COR-L47 (cell line): ENCODE measurements at places on chromosomes 1 and 21.

DNA sequence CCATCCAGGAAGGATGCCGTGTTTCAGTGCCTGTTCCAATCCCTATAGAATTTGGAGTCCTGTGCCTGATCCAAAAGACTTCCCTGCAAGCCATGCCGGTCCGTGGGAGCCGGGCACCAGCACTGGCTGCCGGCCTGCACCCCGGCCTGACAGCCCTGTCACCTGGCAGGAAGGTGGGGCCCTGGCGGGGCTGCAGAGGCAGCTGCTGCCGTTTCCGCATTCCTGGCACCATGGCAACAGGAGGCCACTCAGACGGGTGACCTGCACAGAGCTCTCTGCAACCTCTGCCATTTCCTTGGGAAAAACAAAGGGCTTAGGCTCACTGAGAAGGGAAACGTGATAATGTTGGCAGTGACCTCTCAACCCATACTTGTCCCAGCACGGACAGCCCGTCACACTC lies 63.2 kb upstream of the TMEM51 start:
- DNase-seq = peak; percentile 49

GRCh38 chr1:94271373-94271772 lies 34.0 kb upstream of the ARHGAP29 start:
- no peak for DNase-seq

GRCh38 chr1:229230893-229231753 lies 39.8 kb upstream of the RAB4A start:
- DNase-seq = peak; percentile 77

DNA sequence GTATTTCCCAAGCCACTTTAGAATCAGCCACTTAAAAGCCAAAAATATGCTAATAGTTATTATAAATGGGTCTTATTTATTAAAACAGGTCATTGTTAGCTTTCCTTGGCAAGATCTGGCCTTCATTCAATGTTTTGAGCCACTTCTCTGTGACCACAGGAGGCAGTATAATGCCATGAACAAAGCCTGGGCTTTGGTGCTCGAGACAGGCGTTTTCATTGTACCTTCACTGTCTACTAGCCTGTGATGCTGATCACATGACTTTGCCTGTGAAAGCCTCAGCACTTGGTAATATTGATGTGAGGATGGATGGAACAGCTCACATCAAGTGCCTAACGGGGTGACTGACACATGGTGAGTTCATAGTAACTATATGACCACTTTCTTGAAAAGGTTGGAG lies 217.0 kb downstream of the RWDD3 start:
- no peak for DNase-seq

DNA sequence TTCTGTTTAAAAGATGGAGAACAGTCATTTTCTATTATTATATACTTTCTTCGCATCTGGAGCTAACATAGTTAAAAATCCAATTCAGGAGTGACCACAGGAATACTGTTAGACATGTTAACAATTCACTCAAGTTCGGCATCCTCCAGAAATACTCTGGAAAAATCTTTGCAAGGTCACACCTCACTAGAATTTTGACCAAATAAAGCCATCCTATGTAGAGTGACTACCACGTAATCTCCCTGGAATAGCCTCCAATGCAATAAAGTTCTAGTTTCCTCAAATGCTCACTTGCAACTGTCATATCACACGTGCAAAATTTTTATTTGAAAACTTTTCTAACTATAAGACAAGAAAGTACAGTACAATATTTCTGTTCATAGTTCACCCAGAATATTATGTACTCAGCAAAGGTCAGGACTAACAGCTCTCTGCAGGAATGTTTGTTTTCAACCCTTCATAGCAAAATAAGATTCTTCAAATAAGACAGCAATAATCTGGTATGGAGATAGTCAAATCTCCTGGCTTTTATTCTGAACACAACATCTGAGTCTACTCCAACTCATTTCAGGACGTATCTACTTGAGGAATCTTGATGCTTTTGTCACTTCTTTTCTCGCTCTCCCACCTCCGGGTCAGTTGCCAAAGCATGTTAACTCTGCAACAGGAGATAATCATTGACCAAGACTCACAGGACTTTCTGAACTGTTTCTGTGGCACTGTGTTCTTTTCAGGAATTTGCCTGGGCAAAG lies 82.6 kb downstream of the GDAP2 start:
- no peak for DNase-seq

DNA sequence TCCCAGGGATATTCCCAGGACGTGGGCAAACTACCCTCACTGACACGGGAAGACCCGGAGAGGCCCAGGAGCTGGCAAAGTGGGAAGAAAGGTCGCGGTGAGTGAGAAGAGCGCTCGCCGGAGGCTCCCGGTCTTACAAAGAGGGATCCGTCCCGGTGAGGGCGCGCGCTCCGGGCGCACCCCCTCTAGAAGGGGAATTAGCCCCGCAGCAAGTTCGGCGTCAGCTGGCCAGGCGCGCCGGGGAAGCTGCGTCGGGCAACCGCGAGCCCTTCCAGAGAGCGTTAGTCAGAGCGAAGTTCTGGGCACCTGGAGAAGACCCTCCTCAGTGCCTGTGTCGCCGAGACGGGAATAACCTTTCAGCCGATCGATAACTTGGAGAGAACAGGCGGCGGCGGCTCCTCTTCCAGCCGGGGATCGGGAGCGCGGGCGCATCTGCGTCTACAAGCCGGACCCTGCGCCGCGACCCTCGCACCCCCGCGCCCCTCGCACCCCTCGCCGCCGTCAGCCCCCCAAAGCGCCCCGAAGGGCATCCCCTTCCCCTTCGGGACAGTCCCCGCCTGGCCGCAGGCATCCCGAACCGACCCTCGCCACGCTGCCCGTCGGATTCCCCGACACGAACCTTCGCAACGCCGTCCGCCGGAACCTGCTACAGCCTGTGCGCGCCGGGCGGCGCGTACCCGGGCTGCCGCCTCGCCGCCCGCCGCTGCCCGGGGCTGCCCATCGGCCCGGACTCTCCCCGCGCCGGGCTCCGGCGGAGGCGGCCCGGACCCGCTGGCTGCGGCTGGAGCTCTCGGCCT lies 485 bp downstream of the SIPA1L2 start:
- DNase-seq = peak; percentile 25

- DNase-seq = no peak
Observed at GRCh38 chr21:42028766-42029425, 18.7 kb upstream of the ZBTB21 start.

- no peak for DNase-seq
Observed at GRCh38 chr21:29405503-29406122, 106.9 kb downstream of the BACH1 start.

DNA sequence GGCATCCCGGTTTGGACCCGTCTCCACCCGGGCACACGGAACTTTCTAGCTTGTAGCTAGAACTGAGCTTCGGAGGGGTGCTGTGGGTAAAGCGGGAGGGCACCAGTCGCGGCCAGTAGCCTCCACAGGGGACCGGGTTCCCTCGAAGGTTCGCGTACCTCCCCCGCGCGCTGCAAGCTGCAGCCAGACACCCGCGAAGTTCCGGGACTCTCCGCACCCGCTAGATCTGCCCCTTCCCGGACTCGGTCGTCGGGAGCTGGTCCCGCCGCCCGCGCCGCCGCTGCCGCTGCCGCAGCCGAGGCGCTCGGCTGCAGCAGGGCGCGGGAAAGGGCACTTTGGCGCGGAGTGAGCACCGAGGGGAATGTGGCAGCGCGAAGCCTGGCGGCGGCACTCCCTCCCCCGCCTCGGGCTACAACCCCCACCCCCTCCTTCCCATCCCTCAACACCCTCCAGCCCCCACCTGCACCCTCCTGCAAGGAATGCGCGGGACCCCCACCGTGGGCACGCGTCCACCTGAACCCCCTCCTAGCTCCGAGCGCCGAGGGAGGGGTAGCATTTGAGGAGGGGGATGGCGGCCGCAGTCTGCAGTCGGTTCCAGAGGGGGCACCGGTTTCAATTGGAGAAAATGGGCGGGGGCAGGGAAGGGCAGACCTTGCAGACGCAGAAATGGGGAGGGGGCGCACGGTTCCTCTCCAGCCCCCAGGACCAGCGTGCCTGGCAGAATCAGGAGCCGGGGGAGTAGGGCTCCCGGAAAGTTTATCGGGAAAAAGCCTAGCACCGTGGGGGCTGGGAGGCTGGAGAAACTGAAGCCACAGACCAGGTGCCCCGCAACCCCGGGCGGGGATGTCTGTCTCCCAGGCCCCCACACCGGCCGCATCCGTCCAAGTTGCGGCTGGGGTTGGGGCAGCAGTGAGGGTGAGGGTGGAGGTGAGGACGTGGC lies 968 bp downstream of the CSMD2 start:
- DNase-seq = no peak

GRCh38 chr1:167555971-167556714 lies 2.6 kb upstream of the CREG1 start:
- DNase-seq = peak; percentile 13

GRCh38 chr1:37761416-37762095 lies 3.4 kb downstream of the EPHA10 start:
- no peak for DNase-seq

DNA sequence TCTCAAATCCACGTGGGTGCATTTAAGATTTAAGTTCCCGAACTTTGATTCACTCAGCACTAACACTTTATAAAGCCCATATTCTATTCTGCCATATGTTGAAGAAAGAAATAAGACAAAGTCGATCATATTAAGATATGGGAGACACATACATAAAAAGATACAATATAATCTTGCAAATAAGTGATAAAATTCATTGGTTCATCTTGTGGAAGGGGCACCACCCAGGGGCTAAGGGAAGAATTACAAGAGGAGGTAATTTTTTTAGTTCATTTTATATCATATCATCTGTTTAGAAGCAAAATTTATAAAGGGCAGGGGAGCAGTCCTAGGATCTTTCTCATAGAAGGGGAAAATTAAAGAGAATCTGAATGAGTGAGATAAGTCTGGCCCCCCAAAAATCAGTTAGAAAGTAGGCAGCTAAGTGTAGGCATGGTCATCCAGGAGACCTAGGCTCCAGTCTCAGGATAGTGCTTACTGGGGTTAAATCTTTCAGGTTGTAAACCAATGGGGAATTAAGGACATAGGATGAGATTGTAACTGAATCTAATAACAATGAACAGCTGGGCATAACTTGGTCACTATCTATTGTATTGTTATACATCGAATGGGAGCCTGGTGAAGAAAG lies 124.2 kb upstream of the L1TD1 start:
- no peak for DNase-seq

DNA sequence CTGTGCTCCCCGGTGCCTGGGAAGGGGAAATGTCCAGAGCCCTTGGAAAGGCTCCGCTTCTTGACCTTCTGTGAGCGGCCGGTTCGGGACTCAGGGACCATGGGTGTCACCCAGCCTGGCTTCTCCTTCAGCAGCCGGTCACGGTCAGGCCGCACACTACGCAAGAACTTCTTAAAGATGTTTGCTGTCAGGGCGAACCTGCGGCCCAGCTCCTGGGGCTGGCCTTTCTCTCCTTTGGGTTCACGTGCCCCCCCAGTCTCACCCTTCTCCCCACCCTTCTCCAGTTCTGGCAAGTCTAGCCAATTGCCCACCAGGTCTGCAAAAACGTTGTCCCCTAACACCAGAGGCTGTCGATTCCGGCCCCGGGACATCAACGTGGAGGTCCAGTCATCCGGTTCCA lies 12.1 kb downstream of the INKA2 start:
- no peak for DNase-seq

DNA sequence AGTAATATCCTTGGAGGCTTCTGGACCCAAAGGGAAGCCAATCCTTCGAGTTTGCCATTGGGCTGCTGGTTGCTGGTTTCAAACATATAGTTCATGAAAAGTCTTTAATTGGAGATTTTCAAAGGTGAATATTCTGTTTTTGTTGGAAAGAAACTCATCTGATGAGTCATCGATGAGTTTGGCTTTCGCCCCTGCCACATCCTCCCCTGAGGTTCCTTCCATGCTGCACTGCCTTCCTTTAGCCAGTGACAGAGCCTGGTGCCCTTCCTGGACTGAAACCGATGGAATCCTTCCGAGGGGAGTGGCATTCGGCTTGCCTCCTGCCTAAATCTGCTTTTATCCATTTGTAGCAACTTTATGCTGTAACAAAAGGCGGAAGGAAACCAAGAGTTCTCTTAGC lies 550.0 kb downstream of the KIF26B start:
- DNase-seq = no peak

- DNase-seq = no peak
Observed at GRCh38 chr1:28229996-28230395, 2.8 kb downstream of the DNAJC8 start.

DNA sequence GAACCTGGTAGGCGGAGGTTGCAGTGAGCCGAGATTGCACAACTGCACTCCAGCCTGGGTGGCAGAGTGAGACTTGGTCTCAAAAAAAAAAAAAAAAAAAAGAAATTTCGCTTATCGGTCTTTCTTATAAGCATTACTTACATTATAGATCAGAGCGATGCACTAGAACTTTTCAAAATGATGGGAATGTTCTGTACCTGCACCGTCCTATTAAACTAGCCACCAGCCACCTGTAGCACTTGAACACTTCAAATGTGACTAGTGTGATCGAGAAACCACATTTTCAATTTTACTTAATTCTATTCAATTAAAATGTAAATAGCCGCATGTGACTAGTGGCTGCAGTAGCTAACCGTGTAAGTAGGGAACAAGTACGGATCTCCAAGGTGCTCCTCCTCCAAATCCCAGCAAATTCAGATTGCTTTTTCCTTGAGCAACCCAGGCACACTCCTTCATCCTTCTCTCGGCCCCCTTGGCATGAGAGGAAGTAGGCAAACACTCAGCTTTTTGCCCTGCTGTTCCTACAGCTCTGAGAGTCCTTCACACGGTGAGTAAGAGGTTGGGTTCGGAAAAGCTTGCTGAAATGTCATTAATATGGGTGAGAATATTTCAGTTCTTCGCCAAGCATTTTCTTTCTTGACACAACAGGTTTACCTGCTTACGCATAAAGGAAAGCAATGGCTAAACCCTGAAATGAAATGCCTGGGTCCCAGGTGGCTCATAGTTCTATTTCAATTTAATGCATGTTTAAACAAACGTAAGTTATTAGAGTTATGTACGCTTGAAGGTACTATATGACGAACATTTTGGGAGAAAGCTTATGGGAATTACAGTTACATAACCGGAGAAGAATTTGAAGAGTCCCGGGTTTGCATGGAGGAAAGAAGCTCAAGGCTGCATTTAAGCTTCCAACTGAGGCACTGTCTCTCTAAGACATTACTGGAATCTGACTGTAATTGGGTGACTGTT lies 69.5 kb upstream of the HUNK start:
- no peak for DNase-seq

DNA sequence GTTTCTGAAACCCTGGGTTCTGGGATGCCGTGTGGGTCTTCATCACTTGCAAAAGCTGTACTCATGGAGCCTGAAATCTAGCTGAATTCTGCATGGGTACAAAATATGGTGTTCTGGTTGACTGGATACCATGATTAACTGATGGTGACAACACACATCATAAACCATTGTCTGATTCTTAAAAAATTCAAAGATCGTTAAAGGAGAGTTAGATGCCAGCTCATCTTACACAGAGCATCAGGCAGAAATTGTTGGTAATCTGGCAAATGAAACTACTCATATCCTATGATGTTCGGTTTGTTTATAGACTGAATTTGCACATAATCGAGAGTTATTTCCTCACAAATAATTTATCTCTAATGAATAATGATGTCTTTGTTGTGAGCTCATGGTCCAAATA lies 218.1 kb upstream of the PKN2 start:
- no peak for DNase-seq

GRCh38 chr1:204475656-204476432 lies 18.8 kb downstream of the PIK3C2B start:
- no peak for DNase-seq

- no peak for DNase-seq
Observed at GRCh38 chr1:43834280-43835081, 99.1 kb upstream of the ARTN start.
